Breast epithelium (tissue), 4 donors: ENCODE measurements at places on chromosomes 12 and 14. TPM values are rescaled to one million over a fixed set of nuclear protein-coding genes. Genes with fewer than 3 reads are reported as not detected.

DNA sequence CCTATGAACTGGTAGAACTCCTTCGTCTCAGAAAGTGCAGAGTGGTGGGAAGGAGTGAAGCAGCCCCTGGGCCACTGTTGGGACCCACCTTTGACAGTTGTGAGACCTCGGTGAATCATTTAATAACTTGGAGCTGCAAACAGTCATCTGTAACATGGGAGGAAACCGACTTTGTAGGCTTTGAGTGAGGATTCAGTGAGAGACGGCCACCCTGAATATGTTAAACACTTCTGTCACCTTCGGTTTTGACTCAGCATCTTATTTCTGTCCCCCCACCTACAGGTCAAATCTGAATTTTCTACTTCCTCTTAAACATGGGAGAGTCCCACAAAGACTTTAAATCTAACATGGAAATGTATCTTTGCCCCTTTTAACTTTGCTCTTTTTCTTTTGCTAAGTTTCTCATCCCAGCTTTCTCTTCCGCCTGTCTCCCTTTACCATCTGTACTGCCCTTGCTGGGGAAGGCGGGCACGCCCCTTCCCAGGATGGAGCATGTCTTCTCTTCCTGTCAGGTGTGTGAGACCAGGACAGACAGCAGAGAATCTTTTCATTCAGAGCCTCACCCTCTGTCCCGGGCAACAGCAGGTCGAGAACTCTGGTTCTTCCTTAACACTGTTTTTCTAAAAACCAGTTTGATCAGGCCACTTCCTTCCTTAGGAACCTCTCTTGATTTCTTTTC lies 37.1 kb downstream of the ZC3H14 start:
- H3K4me3 ChIP-seq = no peak overlapping the region
- no peak for DNase-seq
- H3K4me1 ChIP-seq = no peaks in the 10 kb centered on the region
- H3K36me3 ChIP-seq = no peaks in the 10 kb centered on the region
- no peaks in the 10 kb centered on the region for H3K27me3 ChIP-seq

MYO1A gene
- 0.15 TPM for total RNA-seq

DNA sequence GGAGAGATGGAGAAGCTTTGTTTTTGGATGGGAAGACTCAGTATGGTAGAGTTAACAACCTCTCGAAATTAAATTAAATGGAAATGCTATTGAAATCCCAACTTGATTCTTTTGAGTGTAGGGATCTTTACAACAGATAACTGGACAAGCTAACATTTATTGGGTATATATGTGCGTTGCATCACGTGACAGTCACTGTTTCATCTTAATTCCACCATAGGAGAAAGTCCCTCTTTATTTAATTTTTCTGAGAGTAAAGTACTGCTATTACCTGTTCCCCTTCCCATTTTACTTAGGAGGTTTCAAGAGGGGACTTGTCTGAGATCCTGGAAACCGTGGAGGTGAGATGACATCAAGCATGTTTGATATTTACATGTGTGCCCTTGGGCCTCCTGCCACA lies 11.1 kb upstream of the DAO start:
- no peak overlapping the region for H3K4me3 ChIP-seq
- no peak for DNase-seq
- H3K27ac ChIP-seq = no peak overlapping the region
- H3K27me3 ChIP-seq = no peaks in the 10 kb centered on the region
- no peaks in the 10 kb centered on the region for H3K36me3 ChIP-seq
- H3K4me1 ChIP-seq = no peaks in the 10 kb centered on the region

DNA sequence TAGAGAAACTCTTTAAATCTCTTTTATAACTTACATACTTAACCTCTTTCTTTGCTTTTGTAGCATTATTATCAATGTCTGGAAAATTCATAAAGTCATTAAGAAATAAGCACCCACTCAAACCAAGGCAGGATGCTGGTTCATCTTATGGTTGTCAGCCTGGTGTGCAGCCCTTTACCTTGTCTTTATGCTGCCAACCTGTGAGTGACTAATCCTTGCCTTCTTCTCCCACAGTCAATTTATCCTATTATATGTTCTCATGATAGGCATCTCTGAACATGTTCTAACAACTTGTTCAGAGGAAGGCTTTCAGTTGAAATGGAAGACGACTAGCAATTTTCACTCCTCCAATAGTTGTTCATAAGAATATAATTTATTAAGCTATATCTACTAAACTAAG lies 186.9 kb upstream of the CAND1 start:
- H3K36me3 ChIP-seq = no peaks in the 10 kb centered on the region
- H3K27me3 ChIP-seq = no peaks in the 10 kb centered on the region
- DNase-seq = no peak
- no peak overlapping the region for H3K27ac ChIP-seq

GPRC5D gene
- not detected for total RNA-seq

- no peak overlapping the region for H3K4me3 ChIP-seq
- DNase-seq = no peak
- no peaks in the 10 kb centered on the region for H3K36me3 ChIP-seq
- H3K4me1 ChIP-seq = no peaks in the 10 kb centered on the region
Observed at GRCh38 chr12:47860873-47861272, 41.2 kb upstream of the HDAC7 start.

SDSL gene
- total RNA-seq = 4.9 TPM

GRCh38 chr12:96233939-96234461 lies 39.8 kb downstream of the ELK3 start:
- H3K27ac ChIP-seq = peak overlapping the region; percentile 95
- H3K36me3 ChIP-seq = no peaks in the 10 kb centered on the region
- no peak overlapping the region for H3K4me3 ChIP-seq
- DNase-seq = peak; percentile 96
- H3K4me1 ChIP-seq = peaks cover 24% of the 10 kb centered on the region

DNA sequence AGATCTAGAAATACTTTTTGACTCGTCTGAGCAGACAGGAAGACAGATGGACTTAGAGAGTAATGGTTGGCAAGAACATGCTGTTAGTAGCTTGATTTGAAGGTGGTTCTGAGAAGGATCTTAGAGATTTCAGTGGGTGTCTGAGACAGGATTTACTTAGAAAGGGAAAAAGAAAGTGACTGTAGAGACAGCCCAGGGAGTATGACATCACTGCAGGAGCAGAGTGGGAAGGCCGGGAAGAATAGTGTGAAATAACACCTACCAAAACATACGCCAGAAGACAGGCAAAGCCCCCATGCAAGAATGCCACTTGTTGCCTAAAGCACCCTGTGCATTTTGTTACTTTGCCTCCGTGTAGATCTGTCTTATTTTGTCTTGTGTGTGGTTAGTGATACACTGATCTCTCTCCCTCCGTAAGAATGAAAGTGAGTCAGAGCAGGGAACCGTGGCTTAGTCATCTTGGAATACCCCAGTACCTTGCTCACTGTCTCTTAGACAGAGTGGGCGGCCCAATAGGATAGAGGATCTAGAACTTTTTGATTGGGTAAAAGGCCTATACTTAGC lies 161.3 kb upstream of the IFNG-AS1 start:
- peak overlapping the region; percentile 82 for H3K27ac ChIP-seq
- H3K27me3 ChIP-seq = no peaks in the 10 kb centered on the region
- H3K36me3 ChIP-seq = no peaks in the 10 kb centered on the region
- no peaks in the 10 kb centered on the region for H3K4me1 ChIP-seq

DNA sequence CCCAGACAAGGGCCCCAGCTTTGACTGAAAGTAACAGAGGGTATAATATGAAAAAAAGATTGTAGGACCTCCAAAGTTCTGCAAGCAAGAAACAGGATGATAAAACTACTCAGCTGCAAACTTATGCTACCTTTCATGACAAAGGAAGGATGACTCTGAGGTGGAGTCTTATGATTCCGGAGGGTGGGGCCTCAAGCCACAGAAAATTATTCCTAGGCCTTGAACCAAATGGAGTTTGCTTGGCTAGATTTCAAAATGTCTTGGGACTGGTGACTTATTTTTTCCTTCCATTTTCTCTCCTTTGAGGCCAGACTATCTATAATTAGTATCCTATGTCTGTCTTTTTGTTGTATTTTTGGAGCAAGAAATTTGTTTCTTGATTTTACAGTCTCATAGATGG lies 336.4 kb downstream of the LRIG3 start:
- no peaks in the 10 kb centered on the region for H3K36me3 ChIP-seq
- no peaks in the 10 kb centered on the region for H3K4me1 ChIP-seq
- H3K27me3 ChIP-seq = no peaks in the 10 kb centered on the region

GRCh38 chr12:16229676-16230075 lies 47.8 kb downstream of the SLC15A5 start:
- H3K4me3 ChIP-seq = no peak overlapping the region
- no peaks in the 10 kb centered on the region for H3K27me3 ChIP-seq
- H3K36me3 ChIP-seq = no peaks in the 10 kb centered on the region

DNA sequence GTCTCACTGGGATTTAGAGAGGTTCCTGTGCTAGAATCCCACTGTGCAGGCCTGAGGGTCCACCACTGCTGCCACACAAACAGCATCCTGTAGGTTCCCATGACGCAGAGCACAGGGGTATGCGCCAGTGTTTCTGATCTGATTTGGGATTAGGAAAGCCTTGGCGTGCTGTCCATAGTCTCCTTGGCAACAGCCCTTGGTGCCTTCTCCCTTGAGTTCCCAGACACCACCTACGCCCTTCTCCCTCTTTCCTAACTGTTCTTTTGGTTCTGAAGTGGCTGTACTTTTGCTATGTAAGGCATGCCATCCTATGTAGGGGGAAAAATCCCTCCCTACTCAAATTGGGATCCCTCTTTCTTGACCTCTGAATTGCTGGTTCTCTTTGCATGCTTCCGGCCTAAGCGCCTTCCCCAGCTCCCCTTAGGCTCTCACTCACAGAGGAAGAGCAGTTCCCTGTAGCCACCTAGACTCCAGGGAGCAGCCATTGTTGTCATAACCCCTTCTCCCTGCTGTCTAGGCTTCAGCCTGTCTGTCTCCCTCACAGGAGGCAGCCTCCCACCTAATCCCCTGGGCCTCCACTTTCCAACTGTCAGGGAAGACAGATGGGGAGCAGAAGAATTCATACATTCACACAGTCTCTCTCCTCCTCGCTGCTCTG lies 14.8 kb upstream of the RIC8B start:
- no peak for DNase-seq
- no peaks in the 10 kb centered on the region for H3K36me3 ChIP-seq
- H3K27ac ChIP-seq = peak overlapping the region; percentile 77
- H3K27me3 ChIP-seq = no peaks in the 10 kb centered on the region
- H3K4me1 ChIP-seq = no peaks in the 10 kb centered on the region

- DNase-seq = no peak
- H3K4me1 ChIP-seq = no peaks in the 10 kb centered on the region
- H3K27me3 ChIP-seq = no peaks in the 10 kb centered on the region
- H3K4me3 ChIP-seq = no peak overlapping the region
- no peak overlapping the region for H3K27ac ChIP-seq
Observed at GRCh38 chr12:113290506-113290905, 44.4 kb downstream of the SLC8B1 start.

DNA sequence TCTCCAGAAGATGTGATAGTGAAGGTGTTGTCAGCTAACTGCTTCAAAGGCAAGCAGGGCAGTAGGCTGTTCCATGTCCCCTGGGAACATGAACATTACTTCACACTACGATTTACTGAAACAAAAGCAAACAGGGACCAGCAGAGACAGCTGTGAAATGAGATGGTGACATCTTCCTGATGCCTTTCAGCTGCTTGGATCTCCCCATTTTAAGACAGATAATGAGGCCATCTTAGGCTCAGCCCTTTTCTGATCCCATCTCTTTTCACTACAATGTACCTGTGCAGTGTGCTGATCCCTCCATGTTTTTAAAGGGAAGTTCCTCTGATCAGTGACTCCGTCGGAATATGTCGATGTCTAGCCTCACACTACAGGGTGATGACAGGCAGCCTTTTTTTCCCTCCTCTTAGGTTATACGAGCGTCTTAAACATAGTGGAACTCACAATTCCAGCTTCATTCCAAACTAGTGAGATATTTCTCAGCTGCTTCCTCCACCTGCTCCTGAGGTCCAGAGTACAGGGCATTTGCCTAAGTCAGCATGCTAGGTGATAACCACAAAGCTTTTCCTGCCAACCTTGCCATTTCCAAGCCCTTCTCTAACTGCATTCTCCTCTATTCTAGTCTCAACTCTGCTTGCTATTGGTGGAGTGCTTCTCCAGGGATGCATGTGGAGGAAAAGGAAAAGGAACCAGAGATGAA lies 87.6 kb upstream of the EGLN3 start:
- no peaks in the 10 kb centered on the region for H3K27me3 ChIP-seq
- no peak for DNase-seq
- H3K4me3 ChIP-seq = no peak overlapping the region
- H3K36me3 ChIP-seq = no peaks in the 10 kb centered on the region
- no peaks in the 10 kb centered on the region for H3K4me1 ChIP-seq
- no peak overlapping the region for H3K27ac ChIP-seq

DNA sequence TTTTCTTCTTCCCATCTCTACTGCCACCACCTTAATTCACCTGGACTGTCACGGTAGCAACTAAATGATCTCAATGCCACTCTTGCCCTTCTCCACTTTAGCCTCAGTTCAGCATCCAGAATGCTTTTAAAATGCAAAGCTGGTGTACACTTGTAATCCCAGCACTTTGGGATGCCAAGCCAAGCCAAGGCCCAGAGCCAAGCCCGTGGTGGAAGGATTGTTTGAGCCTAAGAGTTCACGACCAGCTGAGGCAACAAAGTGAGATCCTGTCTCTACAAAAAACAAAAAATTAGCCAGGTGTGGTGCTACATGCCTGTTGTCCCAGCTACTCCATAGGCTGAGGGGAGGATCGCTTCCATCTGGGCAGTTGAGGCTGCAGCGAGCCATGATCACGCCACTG lies 5.9 kb downstream of the CIPC start:
- H3K27ac ChIP-seq = peak overlapping the region; percentile 39
- no peaks in the 10 kb centered on the region for H3K36me3 ChIP-seq
- peaks cover 10% of the 10 kb centered on the region for H3K4me1 ChIP-seq
- H3K27me3 ChIP-seq = no peaks in the 10 kb centered on the region

- no peaks in the 10 kb centered on the region for H3K36me3 ChIP-seq
- H3K27ac ChIP-seq = no peak overlapping the region
- H3K27me3 ChIP-seq = no peaks in the 10 kb centered on the region
- DNase-seq = no peak
- H3K4me1 ChIP-seq = no peaks in the 10 kb centered on the region
Observed at GRCh38 chr14:79587875-79588274, 623.4 kb downstream of the DIO2 start.

HOXC5 gene
- 0.98 TPM for total RNA-seq

DNA sequence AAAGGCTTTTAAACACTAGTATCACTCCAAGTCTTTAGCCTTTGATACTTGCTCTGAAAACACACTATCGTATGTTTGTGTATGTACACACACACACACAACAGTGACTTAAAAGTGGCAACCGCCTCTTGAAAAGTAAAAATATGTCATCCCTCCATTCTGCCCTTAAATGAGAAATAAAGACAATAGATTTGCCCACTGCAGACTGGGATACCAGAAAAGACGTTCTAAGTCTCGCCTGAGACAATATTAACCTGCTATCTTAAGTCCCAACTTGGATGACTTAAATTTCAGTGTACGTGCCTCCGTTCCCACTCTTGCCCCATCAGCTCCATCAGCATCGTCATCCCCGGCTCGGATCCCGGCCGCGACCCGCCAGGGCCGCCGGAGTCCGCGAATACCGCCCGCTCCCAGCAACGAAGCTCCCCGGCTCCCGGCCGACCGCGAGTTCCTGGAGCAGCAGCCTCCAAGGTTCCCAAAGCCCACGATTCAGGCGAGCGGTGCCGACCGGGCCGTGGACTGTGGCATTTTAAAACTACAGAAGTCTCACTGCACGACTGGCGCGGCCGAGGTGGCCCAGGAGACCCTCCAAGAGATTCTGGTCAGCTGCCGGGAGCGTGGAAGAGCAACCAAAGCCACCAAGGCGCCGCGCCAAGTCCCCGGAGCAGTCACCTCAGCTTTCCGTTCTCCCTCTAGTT lies 2.8 kb upstream of the ARID2 start:
- peak overlapping the region; percentile 74 for H3K4me3 ChIP-seq
- no peaks in the 10 kb centered on the region for H3K4me1 ChIP-seq
- DNase-seq = peak; percentile 65
- H3K36me3 ChIP-seq = no peaks in the 10 kb centered on the region
- peak overlapping the region; percentile 99 for H3K27ac ChIP-seq

GRCh38 chr12:10697156-10697555 lies 23.3 kb upstream of the STYK1 start:
- no peak overlapping the region for H3K4me3 ChIP-seq
- no peak overlapping the region for H3K27ac ChIP-seq
- no peaks in the 10 kb centered on the region for H3K27me3 ChIP-seq
- DNase-seq = no peak
- H3K4me1 ChIP-seq = no peaks in the 10 kb centered on the region
